ENCODE measurements at places on chromosomes 11 and 22. TPM values are rescaled to one million over a fixed set of nuclear protein-coding genes. Genes with fewer than 3 reads are reported as not detected.

FADD gene
- total RNA-seq, result 21.4 TPM

ROBO3 gene
- total RNA-seq, result 8.9 TPM

TBX10 gene
- not detected for total RNA-seq

OR52I1 gene
- total RNA-seq, result not detected

CRYBB3 gene
- not detected for total RNA-seq

PRG2 gene
- total RNA-seq, result not detected

MYOD1 gene
- 0.15 TPM for total RNA-seq

SLC37A2 gene
- total RNA-seq, result 0.17 TPM

DNA sequence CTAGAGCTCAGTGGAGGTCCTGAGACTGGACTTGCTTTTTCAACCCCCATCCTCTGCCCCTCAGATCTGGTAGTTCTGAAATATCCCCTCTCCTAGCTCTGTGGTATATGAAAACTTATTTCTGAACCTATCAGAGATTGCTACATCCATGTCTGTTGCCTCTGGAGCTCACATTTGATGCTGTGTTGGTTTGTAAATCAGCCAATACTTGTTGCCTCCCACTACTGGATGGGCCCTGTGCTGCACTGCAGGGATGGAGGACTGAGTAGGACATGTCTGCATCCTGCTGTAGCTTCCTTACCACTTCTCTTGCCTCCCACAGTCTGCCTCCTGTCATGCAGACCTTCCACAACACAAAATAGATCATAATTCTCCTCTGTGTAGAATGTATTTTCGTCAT is 5.2 kb downstream of the OLFML1 start:
- no peak for DNase-seq

DNA sequence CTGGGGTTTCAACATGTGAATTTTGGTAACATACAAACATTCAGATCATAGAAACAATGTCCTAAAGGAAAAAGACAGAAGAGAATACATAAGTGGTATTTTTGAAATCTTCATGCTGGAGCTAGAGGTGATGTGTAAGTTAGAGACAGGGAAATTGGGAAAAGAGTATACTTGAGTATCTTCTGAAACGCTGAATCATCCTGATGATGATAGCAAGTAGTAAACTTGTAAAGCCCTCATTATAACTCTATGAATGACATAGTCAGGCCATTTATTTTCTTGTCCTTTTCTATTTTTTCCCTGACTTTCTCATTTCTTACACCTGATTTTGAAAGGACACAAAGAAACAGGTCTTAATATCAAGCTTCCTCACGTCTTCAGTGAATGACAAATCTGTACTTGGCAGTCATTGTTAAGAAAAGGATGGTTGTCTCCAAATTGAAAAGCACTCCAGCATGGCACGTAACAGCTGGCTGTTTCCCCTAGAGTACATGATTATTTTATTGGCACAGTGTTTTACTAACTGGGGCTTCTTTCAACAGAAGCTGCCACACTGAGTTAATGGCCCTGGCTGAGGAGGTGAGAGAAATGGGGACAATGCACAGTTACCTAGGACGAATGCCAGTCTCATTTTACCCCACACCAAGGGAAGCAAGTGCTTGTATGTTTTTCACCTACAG is 140.7 kb upstream of the CTSC start:
- DNase-seq, result no peak

GRCh38 chr11:2647953-2648352 is 51.8 kb downstream of the KCNQ1OT1 start:
- no peak for DNase-seq

DNA sequence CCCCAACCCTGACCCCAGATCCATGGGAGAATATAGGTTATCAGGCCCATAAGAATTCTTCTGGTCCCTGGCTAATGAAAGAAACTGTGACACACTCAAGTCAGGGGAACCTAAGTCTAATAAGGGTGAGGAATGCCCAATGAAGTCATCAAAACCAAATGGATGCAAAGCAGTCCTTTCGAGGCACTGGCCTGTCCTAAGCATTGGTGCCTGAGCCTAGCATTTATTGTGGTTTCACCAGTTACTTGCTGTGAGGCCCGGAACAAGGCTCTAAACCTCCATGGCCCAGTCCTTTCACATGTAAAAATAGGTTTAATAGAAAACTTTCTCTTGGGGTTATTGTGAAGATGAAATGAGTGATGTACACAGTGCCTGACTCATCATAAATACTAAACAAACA is 712.6 kb downstream of the DLG2 start:
- no peak for DNase-seq

GRCh38 chr11:134683860-134684259 is 271.8 kb upstream of the B3GAT1 start:
- no peak for DNase-seq

- DNase-seq, result no peak
Measured at GRCh38 chr22:39724857-39725256, 154.3 kb downstream of the CACNA1I start.

DNA sequence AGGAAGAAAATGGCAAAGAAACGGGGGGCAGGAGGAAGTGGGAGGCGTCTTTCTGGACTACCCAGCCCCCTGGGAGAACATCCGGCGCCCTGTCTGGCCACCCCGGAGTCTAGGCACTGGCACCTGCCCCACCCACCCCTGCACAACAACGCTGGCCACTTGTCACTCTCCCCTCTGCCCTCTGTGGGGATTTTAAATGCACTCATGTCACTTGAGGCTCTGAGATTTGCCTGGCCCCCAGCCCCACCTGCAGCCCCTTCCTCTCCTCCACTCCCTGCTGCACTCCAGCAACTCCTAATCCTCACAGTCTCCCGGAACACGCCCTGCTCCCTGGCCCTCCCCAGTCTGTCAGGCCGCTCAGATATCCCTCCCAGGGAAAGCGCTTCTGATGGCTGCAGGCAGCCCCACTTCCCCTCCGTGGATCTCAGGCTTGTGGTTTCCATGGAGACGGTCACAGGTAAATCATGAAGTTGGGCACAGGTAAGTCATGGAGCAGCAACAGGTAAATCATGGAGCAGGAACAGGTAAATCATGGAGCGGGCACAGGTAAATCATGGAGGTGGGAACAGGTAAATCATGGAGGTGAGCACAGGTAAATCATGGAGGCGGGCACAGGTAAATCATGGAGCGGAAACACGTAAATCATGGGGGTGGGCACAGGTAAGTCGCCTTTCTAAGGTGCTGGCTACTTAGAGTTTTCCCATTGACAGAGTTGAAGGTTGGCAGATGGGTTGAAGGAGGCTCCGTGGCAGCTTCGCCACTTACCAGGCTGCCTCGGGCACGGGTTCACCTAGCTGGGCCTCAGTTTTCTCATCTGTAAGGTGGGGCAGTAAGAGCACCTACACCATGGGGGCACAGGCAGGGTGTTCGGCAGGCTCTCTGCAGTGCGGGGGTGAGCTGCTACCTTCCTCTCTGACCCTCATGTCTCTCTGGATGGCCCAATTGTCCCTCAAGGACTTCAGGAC is 79.0 kb upstream of the SHISAL1 start:
- DNase-seq, result no peak

GRCh38 chr22:25990940-25991339 is 178.3 kb upstream of the SEZ6L start:
- no peak for DNase-seq

DNA sequence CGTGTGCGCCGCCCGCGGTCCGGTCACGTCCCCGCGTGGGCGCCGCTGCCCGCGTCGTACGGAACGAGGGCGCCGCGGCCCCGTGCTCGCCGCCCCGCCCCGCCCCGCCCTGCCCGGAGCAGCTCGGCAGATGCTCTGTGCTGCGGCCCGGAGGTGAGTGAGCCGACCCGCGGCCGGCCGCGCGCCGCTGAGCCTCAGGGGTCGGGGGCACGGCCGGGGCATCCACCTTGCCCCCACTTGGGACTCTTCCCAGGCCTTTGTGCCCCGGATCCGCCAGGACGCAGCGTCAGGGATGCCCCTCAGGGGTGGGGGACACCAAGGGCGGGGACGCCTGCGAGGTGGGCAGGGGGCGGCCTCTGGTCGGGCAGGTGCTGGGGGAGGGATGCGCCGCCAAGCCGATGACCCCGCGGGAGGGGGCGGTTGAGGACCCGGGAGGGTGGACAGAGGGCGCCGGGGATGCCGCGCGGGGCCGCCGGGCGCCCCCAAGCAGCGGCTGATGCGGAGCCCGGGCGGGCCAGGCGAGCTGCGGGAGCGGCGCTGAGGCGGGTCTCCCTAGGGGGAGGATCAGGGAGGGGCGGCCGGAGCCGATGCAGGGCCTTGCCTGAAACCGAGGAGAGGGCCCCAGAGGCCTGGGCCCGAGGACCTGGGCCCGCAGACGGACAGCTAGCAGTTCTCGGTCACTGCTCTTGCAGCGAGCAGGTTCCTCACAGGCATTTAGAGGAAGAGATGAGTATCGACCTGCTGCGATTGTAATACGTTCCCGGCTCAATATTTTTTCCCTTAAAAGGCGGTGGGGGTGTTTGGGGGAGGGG is at the start of gene GNAZ:
Gene GNAZ (plus strand): TSS at position 102 of the 812 bp plus-strand sequence. CDS start 25,177 bp downstream, outside the sequence.
- DNase-seq, result no peak

DNA sequence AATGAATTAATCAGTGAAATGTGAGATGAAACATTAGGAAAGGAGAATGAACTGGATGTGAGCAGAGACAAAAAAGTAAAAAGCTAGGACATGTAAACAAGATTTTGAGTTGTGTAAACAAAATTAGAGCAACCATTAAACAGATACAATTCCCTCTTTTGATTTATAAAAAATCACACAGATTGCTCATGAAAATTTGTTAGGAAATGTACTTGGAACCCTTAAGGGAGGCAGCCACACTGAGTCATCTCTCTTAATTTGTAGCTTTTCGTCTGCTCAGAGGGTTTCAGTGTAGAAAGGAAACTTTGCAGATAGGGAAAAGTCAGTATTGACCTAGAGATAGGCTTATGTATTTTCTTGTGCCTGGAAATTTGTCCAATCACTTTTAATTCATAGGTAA is 49.6 kb upstream of the ME3 start:
- no peak for DNase-seq

- no peak for DNase-seq
Measured at GRCh38 chr22:20469110-20469868, 26.3 kb downstream of the KLHL22 start.

GRCh38 chr11:71250523-71251150 is 1.7 kb downstream of the SHANK2 start:
- DNase-seq, result no peak

- DNase-seq, result no peak
Measured at GRCh38 chr11:36235750-36236149, 53.5 kb downstream of the COMMD9 start.

GRCh38 chr22:35160268-35160667 is 94.3 kb downstream of the ISX start:
- no peak for DNase-seq

DNA sequence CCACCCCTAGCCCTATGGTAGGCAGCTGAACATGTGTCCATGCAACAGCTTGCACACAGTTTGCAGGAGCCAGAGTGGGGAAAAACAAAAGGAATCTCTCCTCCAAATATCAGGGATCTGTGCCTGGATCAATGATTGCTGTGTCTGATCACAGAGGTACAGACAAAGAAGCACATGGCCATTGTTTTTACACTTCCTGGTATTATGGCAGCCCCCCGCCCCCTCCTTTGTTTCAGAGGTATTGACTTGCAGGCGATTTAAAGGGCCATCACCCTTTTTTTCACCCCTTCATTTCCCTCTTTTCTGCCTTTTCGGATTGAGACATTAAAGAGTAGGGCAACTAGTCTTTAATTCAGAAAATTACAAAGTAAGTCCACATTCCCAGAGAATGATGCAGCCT is 453.0 kb upstream of the LUZP2 start:
- DNase-seq, result no peak

- DNase-seq, result no peak
Measured at GRCh38 chr11:69215784-69216415, 60.2 kb downstream of the SMIM38 start.

GRCh38 chr22:40428796-40429195 is 58.4 kb downstream of the SGSM3 start:
- DNase-seq, result no peak

DNA sequence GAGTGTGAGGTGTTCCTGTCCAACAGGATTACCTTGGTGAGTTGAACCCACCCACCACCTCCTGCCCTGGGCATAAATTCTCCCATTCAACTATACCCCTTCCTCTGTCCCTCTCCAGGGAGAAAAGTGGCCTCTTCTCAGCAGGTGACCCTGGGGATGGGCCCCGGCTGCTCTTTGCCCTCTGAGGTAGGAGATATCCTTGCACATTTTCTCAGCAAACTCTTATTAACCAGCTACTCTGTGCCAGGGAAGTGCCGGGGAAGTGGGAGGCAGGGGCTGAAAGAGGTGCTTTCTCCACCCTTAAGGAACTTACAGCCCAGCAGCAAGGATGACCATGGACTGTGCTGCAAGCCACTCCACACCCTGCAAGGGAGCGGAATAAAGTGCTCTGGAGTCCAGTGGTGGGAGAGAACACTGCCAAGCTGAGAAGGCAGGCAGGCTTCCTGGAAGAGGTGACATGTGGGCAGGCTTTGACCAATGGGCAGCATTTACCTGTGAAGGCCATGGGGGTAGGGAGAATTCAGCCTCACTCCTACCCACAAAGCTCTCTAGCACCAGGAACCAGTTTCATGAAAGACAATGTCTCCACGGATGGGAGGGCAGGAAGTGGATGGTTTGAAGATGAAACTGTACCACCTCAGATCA is 21.9 kb upstream of the OAF start:
- no peak for DNase-seq

DNA sequence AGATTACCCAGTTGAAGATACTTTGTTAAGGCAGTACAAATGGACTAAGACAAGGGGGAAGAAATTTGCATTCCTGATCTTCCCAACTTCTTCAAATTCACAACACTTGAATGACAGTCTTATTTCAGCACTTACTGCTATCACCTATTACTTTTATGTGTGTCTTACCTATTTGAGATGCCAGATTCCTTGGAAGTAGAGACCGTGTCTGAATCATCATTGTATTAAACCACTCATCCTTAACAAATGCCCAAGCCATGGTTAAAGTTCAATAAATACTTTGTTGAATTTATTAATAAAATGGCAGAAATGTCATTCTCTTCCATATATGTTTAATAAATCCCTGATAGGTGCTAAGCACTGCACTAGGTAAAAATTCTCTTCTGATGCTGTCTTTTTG is 18.3 kb downstream of the SC5D start:
- DNase-seq, result no peak

GRCh38 chr11:112826788-112827187 is 134.4 kb upstream of the NCAM1 start:
- DNase-seq, result no peak

GRCh38 chr22:17772958-17773605 is 1.2 kb downstream of the BID start:
- DNase-seq, result no peak

- no peak for DNase-seq
Measured at GRCh38 chr11:117189941-117190544, 9.1 kb upstream of the TAGLN start.

All from NCI-H460 (cell line).